ENCODE measurements at places on chromosomes 4 and X. TPM values are rescaled to one million over a fixed set of nuclear protein-coding genes. Genes with fewer than 3 reads are reported as not detected.
A peak's percentile ranks its signal among the peaks of the same experiment; 100 is the strongest.

GRCh38 chr4:127669691-127670090 is 36.9 kb downstream of the INTU start:
- H3K4me3 ChIP-seq = no peak overlapping the region
- no peaks in the 10 kb centered on the region for H3K4me1 ChIP-seq
- no peak for DNase-seq
- H3K36me3 ChIP-seq = no peaks in the 10 kb centered on the region

GRCh38 chr4:2862528-2862927 is 18.9 kb downstream of the ADD1 start:
- no peaks in the 10 kb centered on the region for H3K27me3 ChIP-seq
- no peak overlapping the region for H3K27ac ChIP-seq
- H3K4me1 ChIP-seq = peaks cover 50% of the 10 kb centered on the region
- H3K4me3 ChIP-seq = no peak overlapping the region

The FRAS1 gene
- total RNA-seq = not detected

DNA sequence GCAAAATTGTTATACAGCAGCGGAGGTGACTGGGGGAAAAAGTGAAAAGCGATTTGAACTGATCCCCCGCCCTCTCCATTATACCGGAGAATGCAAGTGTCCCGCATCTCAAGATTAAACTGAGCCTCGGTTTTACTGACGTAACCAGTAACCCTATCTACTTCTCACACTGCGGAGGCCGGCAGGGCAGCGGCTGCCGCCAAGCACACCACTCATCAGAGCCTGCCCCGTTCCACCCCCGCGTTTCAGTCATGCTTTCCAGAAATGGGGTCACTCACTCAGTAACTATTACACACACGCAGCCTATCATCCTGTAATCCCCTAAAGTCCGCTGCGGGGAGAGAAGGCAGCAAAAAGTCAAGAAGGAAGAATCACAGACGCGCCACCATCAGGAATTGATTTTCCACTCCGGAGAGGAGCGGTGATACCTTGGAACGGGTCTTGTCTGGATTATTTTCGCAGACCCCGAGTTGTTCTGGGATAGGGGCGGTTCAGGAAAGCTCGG is 1.4 kb downstream of the RPS6KA3 start:
- H3K4me3 ChIP-seq = peak overlapping the region; percentile 84
- peak; percentile 44 for DNase-seq
- no peaks in the 10 kb centered on the region for H3K27me3 ChIP-seq

DNA sequence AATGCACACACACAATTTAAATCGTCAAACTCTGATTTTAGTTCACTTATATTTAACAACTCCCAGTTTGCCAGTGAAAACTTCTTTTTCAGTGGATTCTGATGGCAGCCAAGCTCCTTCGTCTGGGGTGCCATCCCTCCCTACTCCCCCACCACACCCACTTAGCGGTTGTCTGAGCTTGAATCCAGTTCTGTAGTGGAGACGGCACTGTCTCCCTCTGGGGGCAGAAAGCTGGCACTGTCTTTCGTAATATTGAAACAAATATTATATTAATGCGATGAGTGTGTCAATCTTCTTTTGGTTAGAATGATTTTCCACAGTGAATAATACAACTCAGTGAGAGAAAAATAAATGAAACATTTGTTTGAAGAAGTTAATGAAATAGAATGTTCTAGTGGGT is 5.4 kb downstream of the MEPE start:
- no peaks in the 10 kb centered on the region for H3K4me1 ChIP-seq
- no peak overlapping the region for H3K27ac ChIP-seq
- H3K36me3 ChIP-seq = no peaks in the 10 kb centered on the region

The ARR3 gene
- total RNA-seq = not detected

The C4orf51 gene
- not detected for total RNA-seq
